Stimulated activated CD4-positive, alpha-beta T cell treated with anti-CD3 and anti-CD28 coated beads, Interleukin-4, amount 100 ng/mL, for 1 hour (primary cell): ENCODE measurements at places on chromosomes 12 and 14.

DNA sequence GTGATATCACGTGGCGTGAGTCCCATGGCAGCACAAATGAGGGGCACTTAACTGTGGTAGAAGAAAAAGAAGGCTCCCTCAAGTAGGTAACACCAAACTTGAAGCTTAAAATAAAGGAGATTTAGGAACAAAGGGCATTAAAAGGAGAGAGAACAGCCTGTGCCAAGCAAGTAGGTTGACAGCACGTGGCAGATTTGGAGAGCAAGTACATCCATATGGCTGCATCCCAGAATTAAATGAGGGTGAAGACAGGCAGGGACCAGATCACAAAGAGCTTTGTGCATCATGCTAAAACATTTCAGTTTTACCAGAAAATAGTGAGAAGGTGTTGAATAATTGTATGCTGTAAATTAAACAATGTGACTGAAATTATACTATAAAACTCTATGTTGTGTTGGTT lies 32.8 kb downstream of the KCNMB4 start:
- no peak for DNase-seq

GRCh38 chr12:128724468-128725046 lies 99.2 kb downstream of the SLC15A4 start:
- no peak for DNase-seq

GRCh38 chr14:41549282-41549681 lies 57.4 kb upstream of the LRFN5 start:
- DNase-seq, result no peak

DNA sequence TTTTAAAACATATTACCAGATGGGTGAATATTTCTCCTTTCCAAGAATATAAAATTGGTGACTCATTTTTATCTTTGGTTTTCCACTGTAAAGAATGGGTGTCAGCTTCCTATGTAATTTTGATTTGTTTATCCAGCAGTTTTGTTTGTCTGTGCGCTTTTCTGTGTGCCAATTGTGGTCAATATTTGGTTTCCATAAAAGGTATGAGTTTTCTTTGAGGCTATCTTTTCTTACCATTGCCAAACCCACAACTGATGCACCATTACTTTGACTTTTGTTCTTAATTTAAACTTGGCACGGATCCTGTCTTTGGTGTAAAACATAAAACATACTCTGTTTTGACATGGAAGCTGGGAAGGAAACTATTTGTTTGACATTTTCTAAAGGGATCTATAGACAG lies 78.8 kb upstream of the NAV3 start:
- DNase-seq, result no peak

GRCh38 chr12:51662728-51663154 lies 71.7 kb downstream of the SCN8A start:
- DNase-seq, result no peak

DNA sequence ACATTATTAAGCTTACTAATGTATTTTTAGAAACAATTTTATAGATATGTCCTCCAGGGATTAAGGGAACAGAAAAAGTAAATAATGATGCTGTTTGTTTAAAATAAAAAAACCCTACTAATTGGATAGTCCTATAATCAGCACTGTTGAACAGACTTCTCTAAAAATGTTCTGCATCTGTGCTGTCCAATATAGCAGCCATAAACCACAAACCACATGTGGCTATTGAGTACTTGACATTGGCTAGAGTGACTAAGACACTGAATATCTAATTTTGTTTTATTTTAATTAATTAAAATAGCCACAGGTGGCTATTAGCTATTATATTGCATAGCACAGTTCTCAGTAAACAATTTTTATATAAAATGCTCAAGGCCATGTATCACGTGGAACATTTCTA lies 210.4 kb downstream of the DPY19L2 start:
- DNase-seq, result no peak

DNA sequence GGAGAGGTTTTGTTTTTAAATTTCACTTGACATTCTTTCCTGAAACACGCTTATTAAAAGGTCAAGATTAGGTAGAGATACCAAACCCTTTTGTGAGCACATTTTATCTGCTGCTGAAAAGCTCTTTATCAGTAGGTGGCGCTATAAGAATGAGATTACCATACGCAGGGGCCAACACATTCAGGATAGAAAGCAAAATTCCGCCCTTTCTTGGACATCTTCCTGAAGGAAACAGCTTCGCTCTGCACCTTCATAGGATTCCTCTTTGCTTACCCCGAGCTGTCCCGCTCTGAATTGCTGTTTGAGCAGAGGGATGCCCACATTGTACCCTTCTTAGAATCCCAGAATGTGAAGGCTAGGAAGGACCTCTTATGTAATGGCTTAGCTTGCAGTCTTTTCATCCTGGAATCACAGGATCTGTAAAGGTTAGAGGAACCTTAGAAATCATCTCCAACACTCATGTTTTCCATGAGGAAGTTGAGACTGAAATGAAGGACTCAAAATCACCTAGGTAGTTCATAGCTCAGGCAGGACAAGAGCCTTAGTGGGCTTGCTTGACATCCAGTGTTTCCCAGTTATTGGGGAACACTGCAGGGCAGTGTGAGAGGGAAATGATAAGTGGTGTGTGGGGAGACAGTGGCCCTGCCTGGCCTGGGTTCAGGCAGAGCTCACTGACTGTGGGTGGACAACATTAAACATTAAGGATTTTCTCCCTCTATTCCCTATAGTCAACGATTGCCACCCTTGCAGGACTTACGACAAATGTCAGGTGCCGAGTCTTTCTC lies 38.7 kb upstream of the CRY1 start:
- DNase-seq, result no peak

- DNase-seq, result no peak
These were observed 128.7 kb downstream of the KCNH5 start for GRCh38 chr14:62916551-62916950.

DNA sequence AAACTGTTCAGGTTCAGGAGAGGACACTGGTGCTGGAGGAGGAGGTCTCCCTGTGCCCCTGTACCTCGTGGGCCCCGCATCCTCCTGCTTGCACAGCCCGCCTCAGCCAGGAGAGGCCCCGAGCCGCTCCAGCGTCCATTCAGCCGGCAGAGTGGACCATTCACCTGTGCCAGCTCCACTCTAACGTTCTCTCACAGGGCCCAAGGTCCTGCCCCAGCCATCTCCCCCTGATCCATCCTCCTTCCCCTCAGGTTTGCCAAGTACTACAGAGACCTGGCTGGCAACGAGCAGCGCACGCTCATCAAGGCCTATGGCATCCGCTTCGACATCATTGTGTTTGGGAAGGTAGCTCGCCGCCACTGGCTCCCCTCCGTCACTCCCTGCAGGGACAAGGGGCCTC lies 22.2 kb downstream of the P2RX4 start:
- DNase-seq, result no peak

- peak; percentile 57 for DNase-seq
These were observed 39.2 kb downstream of the EFCAB11 start for GRCh38 chr14:89915114-89915878.

GRCh38 chr12:93889516-93890212 lies 212.5 kb downstream of the CRADD start:
- DNase-seq, result no peak

- no peak for DNase-seq
These were observed 74.6 kb downstream of the STXBP6 start for GRCh38 chr14:24975393-24975792.

DNA sequence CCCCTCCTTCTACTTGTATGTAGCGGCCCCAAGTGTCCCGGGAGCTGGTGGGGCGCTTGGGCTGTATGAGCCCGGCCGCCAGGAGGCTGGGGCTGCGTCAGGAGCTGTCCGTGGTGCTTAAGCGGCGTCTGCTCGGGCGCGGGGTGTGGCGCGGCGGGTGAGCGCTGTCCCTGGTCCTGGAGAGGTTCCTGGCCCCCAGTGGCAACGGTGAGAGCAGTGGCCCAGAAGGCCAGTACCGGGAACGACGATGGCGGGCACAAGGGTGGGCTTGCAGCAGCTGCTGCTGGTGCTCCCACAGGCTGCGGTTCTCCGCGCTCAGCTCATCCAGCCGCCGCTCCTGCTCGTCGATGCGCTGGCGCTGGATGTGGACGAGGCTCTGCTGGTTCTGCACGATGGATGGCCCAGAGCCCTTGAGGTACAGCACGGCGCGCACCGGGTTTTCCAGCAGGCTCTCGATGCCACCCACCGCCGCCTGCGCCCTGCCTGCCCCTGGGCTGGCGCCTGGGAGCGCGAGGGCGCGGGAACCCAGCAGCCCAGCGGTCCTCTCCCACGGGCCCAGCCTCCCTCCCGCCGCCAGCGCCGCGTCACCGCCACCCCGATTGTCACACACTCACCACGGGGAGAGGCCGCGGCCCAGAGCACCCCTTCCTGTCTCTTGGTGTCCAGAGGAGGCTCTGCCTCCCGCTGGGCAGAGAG lies 41.9 kb upstream of the FKBP4 start:
- peak; percentile 76 for DNase-seq

DNA sequence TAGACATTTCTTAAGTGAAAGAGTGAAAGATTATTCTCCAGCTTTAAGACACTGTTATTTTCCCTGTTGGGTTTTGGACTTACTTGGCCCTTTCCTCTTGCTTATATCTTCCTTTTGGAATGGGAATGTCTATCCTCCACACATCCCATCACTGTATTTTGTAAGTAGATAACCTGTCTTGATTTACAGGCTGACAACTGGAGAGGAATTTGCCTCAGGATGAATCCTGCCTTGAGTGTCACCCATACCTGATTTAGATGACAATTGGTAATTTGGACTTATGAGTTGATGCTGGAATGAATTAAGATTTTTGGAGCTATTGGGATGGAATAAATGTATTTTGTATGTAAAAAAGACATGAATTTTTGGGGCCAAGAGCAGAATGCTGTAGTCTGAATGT lies 74.2 kb upstream of the KICS2 start:
- DNase-seq, result no peak

DNA sequence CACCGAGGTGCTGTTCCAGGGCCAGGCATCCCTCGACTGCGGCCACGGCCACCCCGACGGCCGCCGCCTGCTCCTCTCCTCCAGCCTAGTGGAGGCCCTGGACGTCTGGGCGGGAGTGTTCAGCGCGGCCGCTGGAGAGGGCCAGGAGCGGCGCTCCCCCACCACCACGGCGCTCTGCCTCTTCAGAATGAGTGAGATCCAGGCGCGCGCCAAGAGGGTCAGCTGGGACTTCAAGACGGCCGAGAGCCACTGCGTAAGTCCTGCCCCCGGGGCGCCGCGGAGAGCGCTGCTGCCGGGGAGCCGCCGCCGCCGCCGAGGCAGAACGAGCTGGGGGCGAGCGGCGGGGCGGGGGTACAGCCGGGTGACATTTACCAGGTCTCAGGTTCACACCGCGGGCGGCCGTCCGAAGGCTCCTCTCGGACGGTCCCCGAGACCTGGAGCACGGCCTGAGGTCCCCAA lies 1.4 kb downstream of the PLXNC1 start:
- peak; percentile 28 for DNase-seq

DNA sequence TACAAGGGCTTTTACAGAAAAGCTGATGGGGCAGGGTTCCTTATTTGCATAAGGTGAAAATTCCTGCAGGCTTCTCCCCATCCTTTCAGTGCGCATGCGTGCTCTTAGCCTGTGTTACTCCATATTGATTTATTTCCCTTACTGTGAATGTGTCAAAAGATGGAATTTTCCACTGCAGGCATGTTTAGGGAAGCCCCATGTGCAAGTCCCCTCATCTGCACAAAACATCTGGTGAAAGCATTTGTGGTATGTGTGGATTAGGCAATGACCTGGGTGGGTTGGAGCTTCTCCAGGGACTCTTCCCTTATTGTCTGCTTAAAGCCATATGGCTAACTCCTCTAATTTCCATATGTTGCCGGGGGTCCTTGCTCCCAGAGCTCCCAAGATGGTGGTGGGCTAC lies 912.7 kb upstream of the LRFN5 start:
- no peak for DNase-seq

- DNase-seq, result no peak
These were observed at the start of gene ARHGEF40 for GRCh38 chr14:21070083-21070609. TSS of gene ARHGEF40 (plus strand) at chr14:21070304. CDS start at chr14:21070397, 93 bp downstream.

- no peak for DNase-seq
These were observed 69.8 kb downstream of the DPF3 start for GRCh38 chr14:72824051-72824450.

DNA sequence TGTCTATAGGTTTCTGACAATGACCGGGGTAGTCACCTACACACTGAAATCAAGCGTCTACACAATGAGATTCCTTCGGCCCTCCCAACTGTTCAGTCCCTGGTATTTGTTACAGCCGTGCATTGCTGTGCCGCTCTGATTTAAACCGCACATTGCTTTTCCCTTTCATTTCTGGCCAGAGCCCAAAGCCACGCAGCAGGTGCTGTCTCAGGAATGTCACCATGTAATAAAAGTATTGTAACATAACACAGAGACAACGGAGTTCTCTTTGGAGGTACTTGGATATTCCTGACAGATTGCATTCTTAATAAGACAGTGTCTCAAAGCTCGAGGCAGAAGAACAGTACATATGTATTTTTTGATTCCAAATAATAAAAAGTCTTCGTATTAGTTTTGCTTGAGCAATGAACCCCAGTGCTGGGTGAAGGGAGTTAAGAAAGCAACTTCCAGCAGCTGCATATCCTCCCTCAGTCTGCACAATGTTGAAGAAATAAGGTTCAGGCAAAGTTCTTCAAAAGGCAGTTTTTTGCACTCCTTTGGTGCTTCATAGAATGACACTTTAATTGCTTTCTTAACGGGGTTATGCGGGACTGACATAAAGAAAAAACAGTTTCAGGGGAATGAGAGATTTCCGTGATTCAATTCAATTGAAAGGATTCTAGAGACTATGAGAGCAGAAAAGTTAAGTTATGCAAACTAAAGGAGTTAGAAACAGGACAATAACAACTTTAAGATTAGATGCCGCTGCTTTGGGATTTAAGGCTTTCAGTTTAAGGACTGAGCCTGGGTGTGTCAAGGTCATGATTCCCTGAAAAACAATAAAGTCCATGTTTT lies 288.7 kb upstream of the FLRT2 start:
- no peak for DNase-seq

DNA sequence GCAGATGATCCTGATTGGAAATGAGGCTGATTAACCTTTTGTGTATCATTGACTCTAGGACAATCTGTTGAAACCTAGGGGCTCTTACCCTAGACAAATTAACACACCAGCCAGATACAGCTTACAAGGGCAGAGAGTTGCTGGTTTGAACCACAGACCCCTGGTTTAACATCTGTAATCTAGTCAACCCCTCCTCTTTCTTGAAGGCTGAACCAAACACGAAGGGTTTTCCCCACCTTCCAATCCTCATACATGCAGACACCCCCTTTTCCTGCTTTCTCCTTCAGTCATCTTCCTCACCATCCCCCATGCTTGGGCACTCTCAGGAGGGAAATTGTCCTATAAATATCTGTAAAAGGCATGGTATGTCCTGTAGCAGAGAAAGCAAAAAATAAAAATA lies 126.0 kb upstream of the HIF1A start:
- no peak for DNase-seq

DNA sequence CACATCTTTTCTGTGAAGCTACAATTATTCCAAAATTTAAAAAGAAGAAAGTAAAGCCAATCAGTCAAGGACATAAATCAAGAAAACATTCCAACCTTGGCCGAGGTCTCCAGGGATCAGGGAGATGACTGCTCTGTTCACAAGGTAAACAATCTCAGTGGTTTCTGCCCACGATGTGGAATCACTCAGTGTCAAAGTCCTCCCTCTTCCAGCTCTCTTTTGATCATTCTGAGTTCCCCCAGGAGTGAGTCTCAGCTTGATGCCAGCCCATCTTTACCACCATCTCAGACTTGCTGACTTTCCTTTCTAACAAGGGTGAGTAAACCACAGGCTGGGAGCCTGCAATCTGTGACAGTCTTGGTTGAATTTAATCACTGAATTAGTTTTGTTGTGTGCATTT lies 4.8 kb upstream of the SERPINA9 start:
- no peak for DNase-seq
